ENCODE measurements at places on chromosomes 16 and 17.

GRCh38 chr16:73997340-73997711 is 299.3 kb upstream of the PSMD7 start:
- DNase-seq = no peak

- DNase-seq = no peak
These were observed 185.9 kb downstream of the CDK5R1 start for GRCh38 chr17:32672711-32673110.

GRCh38 chr17:17494870-17495535 is 1.2 kb downstream of the RASD1 start:
- peak; percentile 49 for DNase-seq

DNA sequence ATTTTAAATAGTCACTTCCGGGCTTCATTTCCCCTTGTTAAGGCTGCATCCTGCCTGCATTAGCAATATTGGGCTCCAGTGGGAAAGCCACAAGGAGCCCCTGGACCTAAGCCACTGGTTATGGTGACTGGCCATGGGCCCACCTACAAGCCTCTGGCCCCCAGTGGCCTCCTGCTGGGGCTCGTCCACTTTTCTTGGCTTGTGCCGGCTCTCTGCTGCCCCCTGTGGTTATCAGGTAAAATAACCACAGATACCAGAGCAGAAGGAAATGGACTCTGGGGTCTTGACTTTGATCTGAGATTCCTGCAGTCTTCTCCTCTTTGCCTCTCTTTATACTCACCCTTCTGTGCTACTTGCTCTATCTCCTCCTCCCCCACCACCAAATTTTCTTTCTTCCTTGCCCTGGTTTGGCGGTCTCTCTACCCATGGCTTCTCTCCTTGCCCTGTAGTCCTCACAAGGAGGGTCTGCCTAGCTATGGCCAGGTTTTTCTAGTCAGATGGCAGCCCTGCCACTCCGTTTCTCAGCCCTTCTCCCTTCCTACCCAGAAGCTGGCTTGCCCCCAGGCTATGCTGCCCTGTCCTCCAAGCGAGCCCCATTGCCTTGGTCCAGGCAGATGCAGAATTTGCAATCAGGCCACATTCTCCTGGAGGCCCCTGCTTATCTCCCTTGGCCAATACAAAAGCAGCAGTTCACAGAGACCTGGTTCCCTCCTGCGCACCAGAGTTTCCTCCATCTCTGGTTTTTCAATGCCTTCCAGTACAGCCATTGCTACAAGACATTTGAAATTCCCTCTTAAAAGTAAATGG is 82.9 kb upstream of the RCVRN start:
- DNase-seq = peak; percentile 63

GRCh38 chr16:54511222-54511731 is 224.7 kb upstream of the IRX3 start:
- DNase-seq = no peak

DNA sequence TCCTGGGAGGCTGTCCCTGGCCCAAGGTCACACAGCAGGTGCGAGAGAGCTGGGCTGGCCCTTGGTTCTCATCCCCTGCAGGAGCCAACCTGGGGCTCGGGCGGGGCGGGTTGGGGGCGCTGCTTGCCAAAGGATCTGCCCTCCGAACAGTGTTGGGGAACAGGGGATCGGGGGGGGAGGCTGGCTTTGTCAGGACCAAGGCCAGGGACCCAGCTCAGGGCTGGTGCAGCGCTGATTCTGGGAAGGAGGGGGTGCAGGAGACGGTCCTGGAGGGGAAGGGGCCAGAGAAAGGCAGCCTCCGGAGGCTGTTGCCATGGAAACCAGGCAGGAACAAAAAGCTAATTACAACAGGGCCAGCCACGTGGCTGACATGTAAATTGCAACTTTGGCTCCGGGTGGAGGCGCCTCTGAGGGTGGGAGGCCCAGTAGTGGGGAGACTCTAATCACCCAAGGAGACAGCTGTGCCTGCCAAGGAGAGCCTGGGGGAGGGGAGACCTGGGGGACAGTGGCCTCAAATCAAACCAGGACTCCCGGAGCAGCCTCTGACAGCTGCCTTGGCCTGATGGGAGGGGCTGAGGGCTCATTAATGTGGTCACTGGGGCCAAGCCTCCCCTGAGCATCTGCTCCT is 1.3 kb downstream of the TUBB3 start:
- DNase-seq = peak; percentile 31

GRCh38 chr16:31063843-31064611 is 10.0 kb downstream of the ZNF668 start:
- no peak for DNase-seq

DNA sequence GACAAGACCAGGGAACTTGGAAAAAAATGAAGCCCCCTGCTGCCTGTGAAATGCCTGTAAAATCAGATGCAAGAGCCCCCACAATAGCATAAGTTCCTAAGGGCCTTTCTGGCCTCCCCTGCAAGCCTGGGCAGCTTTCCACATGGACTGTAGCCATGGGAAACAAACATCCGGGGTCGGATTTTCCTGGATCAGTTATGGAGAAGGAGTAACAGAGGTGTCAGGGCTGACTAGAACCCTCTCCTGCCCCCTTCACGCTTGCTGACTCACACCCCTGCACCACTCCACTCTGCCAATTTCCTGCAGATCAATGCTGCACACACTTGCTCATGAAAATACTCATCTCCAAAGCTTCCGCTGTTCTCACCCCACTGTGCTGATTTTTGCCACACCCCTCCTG is 258.6 kb downstream of the CBLN1 start:
- no peak for DNase-seq

GRCh38 chr17:74780443-74781238 is 4.5 kb upstream of the NAT9 start:
- DNase-seq = peak; percentile 78
